ENCODE measurements at places on chromosomes 2 and 18.

DNA sequence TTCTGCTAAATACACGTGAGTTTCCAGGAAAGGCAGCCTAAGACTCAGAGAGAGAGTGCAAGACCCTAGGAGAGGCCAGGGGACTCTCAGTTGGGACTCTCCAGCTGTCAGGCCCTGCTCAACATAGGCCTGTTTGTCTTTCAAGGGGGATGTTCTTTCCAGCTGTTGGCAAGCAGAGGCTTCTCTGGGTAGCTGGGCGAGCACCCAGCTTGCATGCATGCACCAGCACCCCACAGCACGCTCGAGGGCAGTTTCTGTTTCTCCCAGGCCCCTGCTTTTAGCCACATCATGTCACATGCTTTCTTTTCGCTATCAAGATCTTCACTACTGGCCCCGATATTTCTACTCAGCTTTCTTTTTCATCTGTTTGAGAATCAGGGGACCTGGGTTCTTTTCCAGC lies 479.3 kb upstream of the HS6ST1 start:
- DNase-seq: no peak

DNA sequence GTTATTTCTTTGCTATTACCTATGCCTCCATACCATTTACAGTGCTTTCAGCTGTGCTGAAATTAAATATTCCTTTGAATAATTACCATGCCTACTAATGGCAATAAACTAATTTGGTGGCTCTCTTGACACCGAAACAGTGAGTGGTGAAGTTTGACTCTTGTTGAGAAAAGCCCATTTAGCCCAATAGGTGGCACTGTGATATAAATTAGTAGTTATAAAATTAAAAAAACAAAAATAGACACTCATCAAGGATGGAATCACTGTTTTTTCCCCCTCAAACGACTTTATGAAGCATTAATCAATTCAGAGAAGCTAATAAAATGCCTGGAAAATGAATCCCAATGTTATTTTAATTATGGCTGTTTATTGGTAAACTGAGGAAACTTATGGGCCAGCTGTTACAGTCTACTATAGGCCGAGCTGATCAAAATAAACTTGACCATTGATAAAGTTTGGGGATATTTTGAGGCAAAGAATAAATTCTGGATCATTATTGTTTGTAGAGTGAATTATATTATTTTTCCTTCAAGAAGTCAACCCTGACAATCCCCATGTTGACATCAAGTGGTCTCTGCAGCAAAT lies 339.6 kb downstream of the TRIB2 start:
- no peak for DNase-seq

- no peak for DNase-seq
Observed at GRCh38 chr2:24163601-24164000, 11.3 kb upstream of the FAM228A start.

DNA sequence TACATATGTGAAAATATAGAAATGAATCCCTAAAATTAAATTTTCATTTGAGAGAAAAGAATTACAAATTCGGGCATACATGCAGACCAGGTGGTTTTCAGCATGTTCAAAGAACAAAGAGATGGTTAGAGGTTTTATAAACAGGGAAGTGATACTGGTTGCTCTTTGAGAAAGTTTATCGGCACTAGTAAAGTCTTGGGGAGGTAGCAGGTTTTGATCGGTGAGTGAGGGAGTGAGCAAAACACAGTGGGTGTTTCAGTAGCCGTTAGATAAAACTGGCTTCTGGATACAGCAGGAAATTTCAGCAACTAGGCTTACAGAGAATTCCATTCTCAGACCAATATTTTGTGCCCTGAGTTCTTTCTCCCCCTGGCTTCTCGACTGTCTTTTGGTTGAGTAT lies 51.1 kb downstream of the DSC3 start:
- DNase-seq: no peak

- no peak for DNase-seq
Observed at GRCh38 chr2:176166272-176166671, 9.2 kb downstream of the HOXD3 start.

DNA sequence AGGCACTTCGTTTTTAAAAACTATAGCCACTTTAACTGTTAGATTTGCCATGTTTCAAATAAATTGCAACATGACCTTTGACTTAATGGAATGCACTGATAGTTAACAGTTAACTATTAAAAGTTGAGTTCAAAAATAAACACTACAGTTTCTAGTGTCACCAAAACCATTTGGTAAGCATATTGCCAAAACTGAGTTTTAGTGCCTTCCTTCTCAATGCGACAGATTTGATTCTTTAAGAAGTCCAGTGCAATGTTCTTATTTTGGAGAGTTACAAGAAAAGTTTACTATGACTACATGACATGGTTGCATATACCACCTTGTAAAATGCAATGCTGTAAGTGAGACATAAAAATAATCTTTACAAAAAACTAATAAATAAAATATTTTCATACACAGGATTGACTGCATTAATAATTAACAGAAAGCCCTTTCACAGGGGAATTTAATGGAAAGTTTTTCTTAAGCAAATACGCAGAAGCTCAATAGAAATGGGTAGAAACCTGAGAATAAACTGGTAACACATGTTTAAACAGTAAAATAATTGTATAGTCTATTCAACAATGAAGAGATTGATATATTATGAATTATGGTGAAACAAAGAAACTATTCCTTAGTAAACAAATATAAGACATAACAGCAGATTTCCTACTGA lies 53.8 kb downstream of the GRB14 start:
- no peak for DNase-seq

Measured in stimulated activated CD4-positive, alpha-beta T cell treated with anti-CD3 and anti-CD28 coated beads, Interleukin-2, amount 100 ng/mL, for 24 hours (primary cell).